ENCODE measurements at places on chromosomes 2 and 18.

- no peak for DNase-seq
These were observed 16.4 kb downstream of the MTCL1 start for GRCh38 chr18:8721716-8722115.

- DNase-seq, result no peak
These were observed 259.1 kb upstream of the RBMS1 start for GRCh38 chr2:160752475-160753330.

GRCh38 chr2:107588181-107588580 is 238.5 kb upstream of the RGPD4 start:
- no peak for DNase-seq

GRCh38 chr18:10497206-10497749 is 28.5 kb upstream of the NAPG start:
- no peak for DNase-seq

- DNase-seq, result no peak
These were observed 144.6 kb upstream of the SPRED2 start for GRCh38 chr2:65576861-65577601.

GRCh38 chr2:201656102-201656501 is 12.8 kb upstream of the TMEM237 start:
- DNase-seq, result no peak
